ENCODE measurements at places on chromosomes 13 and 19. TPM values are rescaled to one million over a fixed set of nuclear protein-coding genes. Genes with fewer than 3 reads are reported as not detected.

- H3K27me3 ChIP-seq: no peaks in the 10 kb centered on the region
- H3K4me3 ChIP-seq: no peak overlapping the region
- no peak for DNase-seq
- H3K36me3 ChIP-seq: no peaks in the 10 kb centered on the region
Observed at GRCh38 chr19:15780610-15781418, 6.6 kb upstream of the OR10H5 start.

GRCh38 chr13:93425411-93425810 is 198.8 kb downstream of the GPC6 start:
- no peaks in the 10 kb centered on the region for H3K36me3 ChIP-seq
- no peaks in the 10 kb centered on the region for H3K27me3 ChIP-seq
- no peak for DNase-seq
- no peak overlapping the region for H3K27ac ChIP-seq
- H3K4me3 ChIP-seq: no peak overlapping the region

GRCh38 chr19:1243768-1244692 is 2.5 kb downstream of the ATP5F1D start:
- H3K27me3 ChIP-seq: peaks cover 16% of the 10 kb centered on the region
- DNase-seq: peak; percentile 77
- H3K4me3 ChIP-seq: no peak overlapping the region
- H3K4me1 ChIP-seq: peaks cover 54% of the 10 kb centered on the region
- peak overlapping the region; percentile 24 for H3K27ac ChIP-seq
- H3K36me3 ChIP-seq: peaks cover 13% of the 10 kb centered on the region

DNA sequence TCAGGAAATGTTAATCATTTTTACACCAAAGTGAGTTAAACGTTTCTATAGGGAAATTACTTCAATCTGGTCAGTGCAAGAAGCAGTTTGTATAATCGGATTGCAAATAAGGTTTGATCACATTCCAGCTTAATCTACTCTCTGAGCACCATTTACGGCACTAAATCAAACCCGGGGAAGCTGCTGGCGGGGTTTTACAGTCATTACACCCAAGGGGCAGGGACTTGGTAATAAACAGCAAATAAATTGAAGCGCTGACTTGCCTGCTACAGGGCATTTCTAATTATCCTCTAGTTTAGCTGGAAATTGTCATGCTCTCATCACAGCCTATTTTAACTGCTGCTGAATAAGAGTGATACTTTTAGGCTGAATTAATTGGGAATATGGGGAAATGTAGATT is 152.1 kb upstream of the SOX21 start:
- no peaks in the 10 kb centered on the region for H3K4me1 ChIP-seq
- no peak overlapping the region for H3K27ac ChIP-seq
- no peaks in the 10 kb centered on the region for H3K36me3 ChIP-seq
- H3K27me3 ChIP-seq: no peaks in the 10 kb centered on the region

DNA sequence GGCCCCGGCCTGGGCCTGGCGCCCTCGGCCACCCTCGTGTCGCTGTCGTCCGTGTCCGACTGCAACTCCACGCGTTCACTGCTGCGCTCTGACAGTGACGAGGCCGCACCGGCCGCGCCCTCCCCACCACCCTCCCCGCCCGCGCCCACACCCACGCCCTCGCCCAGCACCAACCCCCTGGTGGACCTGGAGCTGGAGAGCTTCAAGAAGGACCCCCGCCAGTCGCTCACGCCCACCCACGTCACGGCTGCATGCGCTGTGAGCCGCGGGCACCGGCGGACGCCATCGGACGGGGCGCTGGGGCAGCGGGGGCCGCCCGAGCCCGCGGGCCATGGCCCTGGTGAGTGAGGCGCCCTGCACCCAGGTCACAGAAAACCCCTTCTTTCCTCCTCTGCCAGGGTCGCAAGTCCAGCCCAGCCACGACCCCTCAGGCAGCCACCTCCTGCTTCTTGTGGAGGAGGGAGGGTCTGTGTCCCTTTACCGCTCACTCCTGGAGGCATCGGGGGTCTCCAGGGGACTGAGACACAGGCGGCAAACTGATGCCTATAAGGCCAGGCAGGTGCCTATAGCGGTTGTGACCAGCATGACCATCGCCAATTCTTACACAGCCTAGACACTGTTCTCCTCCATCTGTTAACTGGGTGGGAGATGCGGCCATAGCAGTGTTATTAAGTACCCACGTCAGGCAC is 4.2 kb downstream of the TTC9B start:
- DNase-seq: no peak
- H3K4me3 ChIP-seq: no peak overlapping the region
- H3K4me1 ChIP-seq: no peaks in the 10 kb centered on the region
- H3K27ac ChIP-seq: no peak overlapping the region
- H3K27me3 ChIP-seq: peaks cover 32% of the 10 kb centered on the region

GRCh38 chr19:41604831-41605230 is 22.0 kb downstream of the CEACAM4 start:
- no peaks in the 10 kb centered on the region for H3K36me3 ChIP-seq
- no peak overlapping the region for H3K27ac ChIP-seq
- no peak for DNase-seq
- H3K27me3 ChIP-seq: no peaks in the 10 kb centered on the region

- H3K27me3 ChIP-seq: no peaks in the 10 kb centered on the region
- H3K36me3 ChIP-seq: no peaks in the 10 kb centered on the region
- H3K4me3 ChIP-seq: no peak overlapping the region
- DNase-seq: no peak
- no peaks in the 10 kb centered on the region for H3K4me1 ChIP-seq
- no peak overlapping the region for H3K27ac ChIP-seq
Observed at GRCh38 chr13:84654654-84655275, 772.5 kb upstream of the SLITRK1 start.

DNA sequence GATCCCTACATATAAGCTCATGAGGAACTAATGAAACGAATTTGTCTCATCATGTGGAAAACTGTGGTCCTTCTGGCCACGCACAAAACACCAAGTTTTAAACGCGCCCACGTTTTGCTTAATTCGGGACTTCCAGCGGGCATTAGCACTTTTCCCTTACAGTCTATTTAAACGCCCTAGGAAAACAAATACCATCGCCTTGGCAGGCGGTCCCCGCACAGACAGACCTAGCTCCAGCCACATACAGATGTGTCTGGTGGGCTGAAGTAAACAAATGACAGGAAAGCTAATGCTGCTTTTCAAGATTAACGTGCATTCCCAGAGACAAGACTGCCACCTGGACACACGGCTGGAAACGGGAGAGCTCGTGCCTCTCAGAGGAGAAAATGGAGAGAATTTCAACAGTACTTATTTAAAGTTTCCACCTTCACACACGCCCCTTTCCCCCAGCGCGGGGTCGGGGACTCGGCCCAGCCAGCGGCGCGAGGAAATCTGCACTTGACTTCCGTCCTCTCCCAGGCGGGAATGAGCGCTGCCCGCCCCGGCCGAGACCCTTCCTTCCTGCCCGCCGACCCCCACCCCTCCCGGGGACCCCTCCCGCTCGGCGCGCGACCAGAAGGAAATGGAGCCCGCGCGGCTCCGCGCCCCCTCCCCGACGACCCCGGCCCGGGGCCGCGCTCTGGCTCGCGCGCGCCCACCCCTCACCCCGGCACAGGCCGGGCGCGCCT is 931 bp downstream of the USP12 start:
- H3K27me3 ChIP-seq: no peaks in the 10 kb centered on the region
- peak overlapping the region; percentile 84 for H3K4me3 ChIP-seq
- H3K36me3 ChIP-seq: no peaks in the 10 kb centered on the region
- peak overlapping the region; percentile 87 for H3K27ac ChIP-seq
- peak; percentile 15 for DNase-seq

DNA sequence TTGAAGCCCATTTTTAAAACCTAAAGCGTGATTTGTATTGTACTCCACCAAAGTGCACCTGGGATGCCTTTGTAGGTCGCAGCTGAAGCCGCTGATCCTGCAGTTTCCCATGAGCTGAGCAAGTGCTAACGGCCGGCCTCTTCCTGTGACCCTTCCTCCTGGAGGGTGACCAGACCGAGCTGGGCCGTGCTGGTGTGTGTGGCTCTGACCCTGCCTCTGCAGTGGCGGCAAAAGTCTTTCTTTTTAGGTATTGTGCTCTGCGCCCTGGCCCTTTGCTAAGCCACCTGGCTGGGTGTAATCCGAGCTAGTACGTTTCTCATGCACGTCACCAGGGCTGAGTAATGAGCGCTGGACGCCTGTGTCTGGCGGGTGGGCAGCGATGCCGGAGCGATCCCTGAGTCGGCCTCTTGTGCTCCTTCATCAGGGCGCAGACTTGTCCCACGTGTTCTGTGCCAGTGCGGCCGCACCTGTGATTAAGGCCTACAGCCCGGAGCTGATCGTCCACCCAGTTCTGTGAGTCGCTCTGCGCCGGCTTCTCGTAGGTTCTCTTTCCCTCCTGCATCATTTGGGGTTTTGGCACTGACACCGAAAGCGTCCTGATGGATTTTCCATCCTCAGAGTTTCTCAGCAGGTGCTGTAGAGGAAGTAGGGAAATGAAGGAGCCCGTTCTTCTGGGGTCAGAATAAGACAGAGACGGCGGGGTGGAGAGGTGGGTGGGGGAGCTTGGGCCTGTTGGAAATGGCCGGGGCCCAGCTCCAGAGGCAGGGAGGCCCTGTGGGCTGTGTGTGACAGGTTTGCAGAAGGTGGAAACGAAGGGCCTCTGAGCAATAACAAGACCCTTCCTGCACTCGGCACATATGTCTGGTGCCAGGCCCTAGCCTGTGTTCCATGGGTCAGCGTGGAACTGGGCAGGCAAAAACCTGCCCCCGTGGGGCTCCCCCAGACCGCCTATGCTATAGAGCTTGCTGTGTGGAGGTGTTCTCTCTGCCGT is 9.7 kb downstream of the NAXD start:
- H3K27me3 ChIP-seq: no peaks in the 10 kb centered on the region
- peaks cover 53% of the 10 kb centered on the region for H3K36me3 ChIP-seq
- H3K4me3 ChIP-seq: no peak overlapping the region
- no peak for DNase-seq
- H3K27ac ChIP-seq: no peak overlapping the region
- no peaks in the 10 kb centered on the region for H3K4me1 ChIP-seq

DNA sequence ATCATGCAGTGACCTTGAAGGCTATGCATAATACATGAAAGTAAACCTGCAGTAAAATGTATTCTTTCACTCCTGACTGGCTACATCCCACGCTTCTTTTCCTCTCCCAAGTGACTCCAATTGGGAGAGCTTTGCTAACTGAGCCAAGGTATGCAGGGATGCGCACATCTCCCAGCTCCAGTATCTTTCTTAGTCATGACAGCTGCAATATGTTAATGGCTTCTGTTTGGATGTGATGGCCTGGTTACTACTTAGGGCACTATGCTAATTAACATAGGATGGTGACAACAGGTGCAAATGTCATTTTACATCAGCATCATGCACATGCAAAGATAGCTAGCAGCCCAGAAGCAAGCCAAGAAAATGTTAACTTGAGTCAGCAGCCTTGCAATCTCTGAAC is 134.7 kb downstream of the POU4F1 start:
- no peak overlapping the region for H3K4me3 ChIP-seq
- H3K36me3 ChIP-seq: no peaks in the 10 kb centered on the region
- no peak for DNase-seq
- no peaks in the 10 kb centered on the region for H3K4me1 ChIP-seq

- H3K27me3 ChIP-seq: no peaks in the 10 kb centered on the region
- DNase-seq: peak; percentile 75
Observed at GRCh38 chr13:44278166-44278565, 95.5 kb upstream of the SERP2 start.

DNA sequence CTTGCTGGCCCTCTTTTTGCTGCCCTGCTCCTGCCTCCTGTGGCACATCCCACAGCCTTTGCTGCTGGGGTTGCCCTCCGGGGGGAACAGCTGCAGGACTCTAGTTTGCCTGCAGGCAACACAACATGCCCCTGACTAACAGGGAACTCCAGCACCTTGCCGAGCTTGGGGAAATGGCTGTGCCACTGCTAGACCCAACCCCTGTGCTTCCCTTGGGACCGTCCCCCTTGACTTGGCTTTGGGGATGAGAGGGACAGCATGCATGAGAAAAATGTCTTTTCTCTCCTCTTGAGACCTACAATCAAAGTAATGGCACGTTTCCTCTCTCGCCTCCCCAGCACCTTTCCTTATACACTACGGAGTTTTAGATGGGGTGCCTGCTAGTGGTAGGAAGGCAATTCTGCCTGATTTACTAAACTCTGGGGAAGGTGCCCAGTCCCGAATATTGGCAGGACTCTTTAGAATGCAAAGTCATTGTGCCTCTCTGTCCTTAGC is 12.4 kb upstream of the VWA8 start:
- H3K27ac ChIP-seq: no peak overlapping the region
- H3K4me1 ChIP-seq: peaks cover 2% of the 10 kb centered on the region
- no peaks in the 10 kb centered on the region for H3K27me3 ChIP-seq
- no peaks in the 10 kb centered on the region for H3K36me3 ChIP-seq
- DNase-seq: no peak

The COG3 gene
- total RNA-seq: 24.1 TPM

The ATP8B3 gene
- 1.3 TPM for total RNA-seq

The DACH1 gene
- total RNA-seq: 2.5 TPM

The CEACAM16 gene
- 0.24 TPM for total RNA-seq

The FUT1 gene
- 0.52 TPM for total RNA-seq

The ZNF625 gene
- 4.8 TPM for total RNA-seq

The KASH5 gene
- total RNA-seq: 0.09 TPM
